ENCODE measurements at places on chromosomes 5 and 9.

DNA sequence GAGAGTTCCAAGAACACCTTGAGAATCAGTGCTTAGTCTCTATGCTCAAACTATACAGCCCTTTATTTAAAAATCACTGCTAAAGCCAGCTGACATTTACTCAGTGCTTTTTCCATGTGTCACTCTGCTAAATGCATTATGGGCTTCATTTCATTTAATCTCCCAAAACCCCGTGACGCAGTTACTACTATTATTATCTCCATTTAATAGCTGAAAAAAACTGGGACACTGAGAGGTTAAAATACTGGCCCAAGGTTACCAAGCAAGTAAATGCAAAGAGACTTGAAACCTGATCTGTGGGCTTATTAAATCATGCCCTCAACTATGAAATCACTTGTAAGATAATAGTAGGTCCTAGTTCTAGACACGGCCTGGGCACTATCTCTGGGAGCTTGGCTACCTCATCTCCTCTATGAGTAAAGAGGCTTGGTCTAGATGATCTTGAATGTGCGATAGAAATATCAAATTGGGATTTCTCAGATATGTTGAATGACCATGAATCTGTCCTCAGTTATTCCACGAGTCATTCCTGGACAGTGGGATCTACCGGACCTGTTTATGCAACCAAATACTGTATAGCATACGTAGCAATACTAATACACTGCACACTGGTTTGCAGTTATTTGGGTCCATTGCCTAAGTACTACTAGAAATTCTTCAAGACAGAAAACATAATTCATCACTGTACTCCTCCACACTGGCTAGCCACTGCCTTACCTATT, 32.3 kb downstream of the MARCHF11 start:
- DNase-seq: no peak

DNA sequence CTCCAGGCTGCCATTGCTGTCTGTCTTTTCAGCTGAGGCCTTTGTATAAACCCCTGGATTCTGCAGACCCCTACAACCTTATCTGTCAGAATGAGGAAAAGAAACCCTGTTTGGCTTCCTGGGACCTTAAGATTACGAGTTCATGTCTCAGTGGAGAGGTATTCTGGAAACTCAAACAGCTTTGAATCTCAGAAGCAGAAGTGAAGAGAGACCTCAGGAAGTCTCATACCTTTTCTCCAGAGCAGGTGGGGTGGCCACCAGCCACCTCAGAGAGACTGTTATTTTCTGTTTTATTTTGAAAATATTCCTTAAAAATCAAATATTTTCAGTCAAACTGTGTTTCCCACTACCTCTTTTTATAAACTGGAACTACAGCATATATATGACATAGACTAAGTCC, 457.5 kb downstream of the TMEM232 start:
- DNase-seq: no peak

- no peak for DNase-seq
Measured at GRCh38 chr5:90274216-90274615, 135.3 kb downstream of the CETN3 start.

DNA sequence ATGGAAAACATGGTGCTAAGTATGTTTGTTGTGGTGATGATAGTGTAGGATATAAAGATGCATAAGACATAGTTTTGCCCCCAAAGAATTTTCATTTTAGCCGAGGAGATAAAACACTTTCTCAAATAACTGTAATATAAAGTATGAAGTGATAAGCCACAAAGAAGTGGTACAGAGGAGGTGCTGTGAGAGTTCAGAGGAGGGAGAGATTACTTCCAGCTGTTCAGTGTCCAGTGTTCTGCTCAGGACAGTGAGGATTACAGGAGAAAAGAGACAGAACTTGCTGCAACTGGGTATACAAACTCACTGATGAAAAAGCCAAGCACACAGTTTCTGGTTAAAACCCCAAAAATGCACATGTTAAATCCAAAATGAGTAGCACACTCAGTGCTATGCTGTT, 309.3 kb downstream of the KIAA0825 start:
- DNase-seq: no peak

DNA sequence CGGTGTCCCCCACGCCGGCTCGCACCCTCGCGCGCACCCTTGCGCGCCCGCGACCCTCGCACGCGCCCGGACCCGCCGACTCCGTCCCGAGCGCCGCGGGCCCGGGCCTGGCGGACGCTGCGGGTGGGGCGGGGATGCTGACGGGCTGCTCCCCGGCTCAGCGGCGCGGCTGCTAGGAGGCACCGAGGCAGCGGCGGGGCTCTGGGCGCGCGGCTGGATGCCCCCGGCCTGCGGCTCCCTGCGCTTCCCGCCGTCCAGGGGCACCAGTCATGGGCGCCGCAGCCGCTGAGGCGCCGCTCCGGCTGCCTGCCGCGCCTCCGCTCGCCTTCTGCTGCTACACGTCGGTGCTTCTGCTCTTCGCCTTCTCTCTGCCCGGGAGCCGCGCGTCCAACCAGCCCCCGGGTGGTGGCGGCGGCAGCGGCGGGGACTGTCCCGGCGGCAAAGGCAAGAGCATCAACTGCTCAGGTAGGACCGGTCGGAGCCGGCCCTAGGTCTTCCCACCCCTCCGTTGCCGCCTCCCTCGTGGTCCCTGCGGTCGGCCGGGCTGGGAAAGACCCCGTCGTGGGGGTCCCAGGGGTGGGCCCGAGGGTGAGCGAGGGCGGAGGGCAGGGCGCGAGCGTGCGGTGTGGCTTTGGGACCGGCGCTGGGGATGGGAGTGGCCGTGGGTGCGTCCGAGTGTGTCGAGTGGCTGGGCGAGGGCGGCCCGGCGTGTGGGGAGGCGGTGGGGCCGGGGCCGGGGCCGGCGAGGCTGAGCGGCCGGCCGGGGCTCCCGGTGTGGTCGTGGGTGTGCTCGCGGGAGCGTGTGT, 530 bp downstream of the TMEFF1 start:
- DNase-seq: no peak

DNA sequence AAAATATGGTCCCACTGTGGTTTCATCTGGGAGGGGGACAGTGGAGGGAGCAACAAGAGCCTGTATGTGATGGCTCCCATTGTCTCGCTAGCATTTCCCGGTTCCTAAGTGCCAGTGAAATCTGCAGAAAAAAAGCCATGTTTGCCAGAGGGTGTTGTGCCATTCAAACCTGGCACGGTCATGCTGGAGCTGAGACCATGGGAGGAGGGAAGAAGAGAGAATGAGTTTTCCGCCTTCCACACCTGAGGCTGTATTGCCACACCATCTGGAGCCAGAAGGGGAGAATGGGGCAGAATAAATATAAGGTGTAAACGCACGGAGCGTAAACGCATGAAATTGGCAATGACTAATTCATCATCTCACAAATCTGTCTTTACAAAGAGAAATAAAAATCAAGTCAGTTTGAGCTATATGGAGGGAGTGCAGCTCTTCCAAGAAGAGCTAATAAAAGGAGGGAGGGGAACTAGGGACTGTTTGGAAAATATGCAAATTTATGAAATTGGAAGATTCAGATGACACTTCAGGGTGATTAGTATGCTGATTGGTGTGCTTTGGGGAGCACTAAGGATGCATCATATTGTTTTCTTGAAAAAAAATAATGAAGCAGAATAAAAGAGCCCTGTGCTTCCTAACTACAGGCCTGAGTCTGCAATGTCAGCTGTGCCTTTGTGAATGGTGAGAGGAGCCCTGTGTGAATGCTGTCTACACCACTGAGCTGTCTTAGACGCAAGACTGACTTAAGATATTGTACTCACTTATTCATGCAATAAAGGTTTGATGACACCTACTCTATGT, 237.9 kb downstream of the NSG2 start:
- DNase-seq: no peak

- no peak for DNase-seq
Measured at GRCh38 chr9:124797343-124798103, 20.6 kb downstream of the OLFML2A start.

- DNase-seq: no peak
Measured at GRCh38 chr9:37507566-37508134, 21.9 kb downstream of the POLR1E start.

- DNase-seq: no peak
Measured at GRCh38 chr9:110259566-110259965, 3.3 kb upstream of the TXN start.

- DNase-seq: peak; percentile 75
Measured at GRCh38 chr5:6820851-6821479, 107.7 kb downstream of the TENT4A start.

- DNase-seq: no peak
Measured at GRCh38 chr9:87109851-87110250, 162.5 kb upstream of the GAS1 start.

DNA sequence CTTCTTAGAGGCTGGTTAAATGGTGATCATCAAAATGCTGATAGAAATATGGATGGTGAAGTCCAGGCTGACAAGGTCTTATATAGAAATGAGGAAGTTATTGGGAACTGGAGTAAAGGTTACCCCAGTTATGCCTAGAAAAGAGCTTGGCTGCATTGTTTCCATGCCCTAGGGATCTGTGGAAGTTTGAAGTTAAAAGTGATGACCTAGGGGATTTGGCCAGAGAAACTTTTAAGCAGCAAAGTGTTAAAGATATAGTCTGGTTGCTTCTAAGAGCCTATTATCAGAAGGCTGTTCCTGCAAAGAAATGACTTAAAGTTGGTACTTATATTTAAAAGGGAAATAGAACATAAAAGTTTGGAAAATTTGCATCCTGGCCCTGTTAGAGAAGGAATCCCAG, 200.3 kb downstream of the ICE1 start:
- no peak for DNase-seq

DNA sequence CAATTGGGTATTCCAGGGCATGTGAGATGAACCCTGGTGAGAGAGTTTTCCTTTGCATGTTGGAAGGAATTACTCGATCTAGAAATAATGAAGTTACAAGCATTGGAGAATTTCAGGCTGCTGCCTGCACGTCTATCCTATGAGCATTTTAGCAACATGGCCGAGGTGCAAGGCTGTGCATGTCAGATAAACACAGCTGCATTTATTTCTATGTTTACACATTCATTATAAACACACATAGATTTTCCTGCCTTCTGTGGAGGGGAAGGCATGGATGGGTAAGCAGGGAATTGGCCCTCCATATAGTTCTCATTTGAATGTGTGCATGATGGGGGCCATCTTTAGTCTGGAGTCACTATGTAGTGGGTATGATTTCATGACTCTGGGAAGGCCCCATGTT, 42.3 kb downstream of the AOPEP start:
- no peak for DNase-seq

- no peak for DNase-seq
Measured at GRCh38 chr5:108079753-108080152, 302.1 kb downstream of the FBXL17 start.

GRCh38 chr5:67799732-67800234, 415.8 kb upstream of the PIK3R1 start:
- DNase-seq: no peak
